Natural killer cell treated with Interleukin-12 subunit alpha and Interleukin-12 subunit beta and Interleukin-15 and Interleukin-18, amount 100 ng/mL, for 72 hours (primary cell): ENCODE measurements at places on chromosomes 6 and 20.

DNA sequence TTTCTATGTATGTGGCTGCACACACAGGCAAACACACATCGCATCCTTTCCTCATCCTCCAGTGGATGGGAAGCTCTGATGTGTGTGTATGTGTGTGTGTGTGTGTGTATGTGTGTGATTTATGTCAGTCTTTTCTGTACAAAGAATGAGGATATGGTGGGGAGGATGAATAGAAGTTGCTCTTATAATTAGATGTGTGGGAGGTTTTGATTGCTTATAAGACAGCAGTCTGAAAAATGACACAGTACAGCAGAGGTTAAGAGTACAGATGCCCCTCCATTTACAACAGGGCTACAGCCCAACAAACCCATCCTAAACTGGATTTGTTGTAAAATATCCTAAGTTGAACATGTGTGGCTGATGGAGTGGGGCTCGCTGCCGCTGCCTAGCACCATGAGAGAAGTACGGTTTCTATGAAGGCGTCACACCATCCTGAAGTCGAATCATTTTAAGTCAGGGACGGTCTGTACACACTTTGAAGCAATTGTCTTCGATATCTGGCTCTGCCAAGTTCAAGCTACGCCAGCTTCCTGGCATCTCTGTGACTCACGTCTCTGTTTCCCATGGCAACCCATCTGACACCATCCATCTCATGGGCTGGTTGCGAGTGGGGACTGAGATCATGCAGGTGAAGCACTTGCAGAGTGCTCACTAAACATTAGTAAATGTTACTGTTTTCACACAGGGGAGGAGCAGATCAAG, 252.6 kb downstream of the MYLK4 start:
- DNase-seq: no peak

GRCh38 chr20:18566892-18567738, at the start of gene SMIM26:
Gene SMIM26, plus strand, starts transcription at chr20:18567432. Its CDS starts 47 bp downstream, at chr20:18567479.
- peak; percentile 95 for DNase-seq

DNA sequence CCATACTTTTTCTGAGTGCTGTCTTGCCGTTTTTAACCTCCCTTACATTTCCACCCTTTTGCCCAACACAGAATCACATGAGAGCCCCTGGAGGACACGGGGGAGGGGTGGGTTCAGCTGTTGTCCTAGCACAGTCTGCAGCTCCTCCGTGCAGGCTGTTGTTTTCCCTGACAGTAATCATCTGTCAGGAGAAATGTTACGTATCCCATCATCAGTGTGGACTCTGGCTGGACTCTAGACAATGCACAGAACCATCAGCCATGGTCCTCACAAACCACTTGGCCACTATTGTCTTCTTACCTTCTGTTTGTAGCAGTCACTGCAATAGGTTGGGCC, 92.1 kb downstream of the RIN2 start:
- no peak for DNase-seq

DNA sequence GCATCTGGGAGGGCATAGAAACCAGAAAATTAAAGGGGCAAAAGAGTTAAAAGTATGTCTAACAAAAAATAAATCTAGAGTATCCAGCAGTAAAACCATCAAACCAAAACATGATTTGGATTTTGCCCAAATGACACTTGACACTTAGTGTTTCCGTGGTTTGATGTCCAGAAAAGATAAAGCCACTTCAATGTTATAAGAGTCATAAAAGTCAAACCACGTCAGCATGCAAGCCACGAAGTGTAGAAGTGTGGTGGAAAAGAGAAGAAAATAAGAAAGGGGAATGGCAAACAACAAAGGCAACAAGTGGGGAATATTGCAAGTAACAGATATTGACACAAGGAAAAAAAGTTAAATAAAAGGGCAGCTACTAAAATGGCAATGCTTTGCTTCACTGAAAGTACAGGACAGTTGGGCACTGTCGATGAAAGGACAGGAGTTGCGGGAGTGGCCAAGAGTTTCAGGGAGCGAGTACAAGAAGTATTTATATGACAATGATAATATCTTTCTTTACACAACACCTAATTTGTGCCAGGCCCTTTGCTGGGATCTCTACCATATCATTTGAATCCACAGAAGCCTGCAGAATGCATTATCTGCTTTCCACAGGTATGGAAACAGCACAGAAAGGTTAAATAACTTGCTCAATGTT, 6.3 kb upstream of the HDDC2 start:
- DNase-seq: no peak

DNA sequence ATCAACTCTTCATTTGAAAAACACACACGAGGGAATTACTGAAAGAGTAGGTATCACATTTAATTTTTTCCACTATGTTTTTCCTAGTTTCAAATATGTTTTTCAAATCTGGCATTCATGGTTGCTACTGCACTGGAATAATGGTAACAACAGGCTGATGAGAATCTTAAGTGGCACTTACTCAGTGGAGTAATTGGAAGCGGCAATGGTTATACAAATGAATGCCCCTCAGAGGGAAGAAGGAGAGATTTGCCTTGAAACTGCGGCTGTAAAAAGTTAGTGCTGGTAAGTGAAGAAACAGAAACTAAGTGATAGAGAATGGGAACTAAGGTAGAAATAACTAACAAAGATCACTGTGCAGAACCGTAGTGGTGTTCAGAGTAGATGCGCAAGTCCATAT, 41.0 kb upstream of the PDE7B start:
- DNase-seq: no peak

GRCh38 chr20:43171930-43172329, 17.8 kb downstream of the PTPRT start:
- no peak for DNase-seq

DNA sequence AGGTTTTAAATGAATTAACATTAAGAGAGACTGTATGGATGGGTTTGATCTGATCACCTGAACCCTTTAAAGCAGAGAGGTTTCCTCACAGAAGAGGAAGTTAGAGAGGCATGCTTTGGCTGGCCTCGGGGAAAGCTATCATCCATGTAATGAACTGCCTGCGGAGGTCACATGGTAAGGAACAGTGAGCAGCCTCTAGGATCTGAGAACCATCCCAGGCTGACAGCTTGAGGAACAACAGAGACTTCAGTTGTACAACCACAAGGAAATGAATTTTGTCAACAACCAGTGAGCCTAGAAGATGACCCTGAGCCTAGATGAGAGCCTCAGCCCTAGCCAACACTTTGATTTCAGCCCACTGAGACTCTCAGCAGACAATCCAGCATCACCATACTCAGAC, 2.9 kb upstream of the COL21A1 start:
- no peak for DNase-seq

DNA sequence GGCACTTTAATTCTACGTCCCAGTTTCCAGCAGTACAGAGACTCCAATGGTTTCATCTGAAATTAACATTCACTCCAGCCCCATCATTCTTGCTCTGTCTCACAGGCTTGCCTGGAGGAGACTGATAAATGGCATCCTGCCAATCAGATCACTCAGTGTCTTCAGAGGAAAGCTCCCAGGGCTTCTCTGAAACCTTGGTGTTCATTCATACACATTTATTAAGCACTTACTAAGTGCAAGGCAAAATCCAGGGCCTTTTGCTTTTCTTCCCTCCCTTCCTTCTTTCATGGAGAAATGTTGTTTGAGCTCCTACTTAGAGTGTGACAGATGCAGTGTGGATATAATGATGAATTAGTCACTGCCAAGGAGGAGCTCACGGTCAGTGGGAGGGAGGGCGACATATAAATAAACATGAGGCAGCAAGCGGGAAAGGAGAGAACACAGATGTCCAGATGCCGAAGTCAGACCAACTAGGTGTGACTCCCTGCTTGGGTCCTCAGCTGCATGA, 106.7 kb upstream of the DTNBP1 start:
- DNase-seq: no peak

DNA sequence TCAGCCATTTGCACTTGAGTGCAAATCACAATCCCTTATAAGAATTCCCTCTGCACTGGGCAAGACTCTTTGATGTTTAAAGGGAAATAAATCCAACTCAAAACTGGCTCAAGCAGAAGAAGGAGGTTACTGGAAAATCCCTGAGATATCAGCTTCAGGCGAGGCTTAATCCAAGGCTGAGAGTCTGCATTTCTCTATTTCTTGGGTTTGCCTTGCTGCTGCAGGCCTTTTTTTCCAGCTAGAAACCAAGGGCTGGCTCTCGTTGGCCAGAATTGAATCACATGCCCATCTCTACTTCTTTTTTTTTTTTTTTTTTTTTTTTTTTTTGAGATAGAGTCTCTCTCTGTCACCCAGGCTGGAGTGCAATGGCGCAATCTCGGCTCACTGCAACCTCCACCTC, 11.7 kb downstream of the HCK start:
- no peak for DNase-seq

DNA sequence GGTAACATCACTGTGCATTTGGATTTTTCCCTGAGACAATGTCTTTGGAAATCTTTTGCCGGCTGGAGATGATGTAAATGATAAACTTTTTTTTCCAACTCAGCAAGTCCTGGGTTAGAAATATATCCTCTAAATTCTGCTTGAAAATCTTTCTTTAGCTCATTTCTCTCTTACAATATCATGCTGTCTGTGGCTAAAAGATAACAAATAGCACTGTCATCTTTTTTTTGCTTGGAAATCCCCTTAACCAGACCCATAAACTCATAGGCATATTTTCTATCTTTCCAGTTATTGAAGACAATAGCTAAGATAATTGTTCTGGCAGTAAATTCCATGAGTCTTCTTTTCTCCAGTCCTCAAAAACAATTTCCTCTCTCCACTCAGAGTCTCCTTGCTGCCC, 481.5 kb downstream of the NKAIN2 start:
- no peak for DNase-seq

- no peak for DNase-seq
Measured at GRCh38 chr6:43977404-43978111, 149.7 kb downstream of the MRPL14 start.

GRCh38 chr6:167141667-167142432, 15.9 kb downstream of the GPR31 start:
- no peak for DNase-seq

- no peak for DNase-seq
Measured at GRCh38 chr6:56370127-56370540, 122.8 kb upstream of the COL21A1 start.
